ENCODE measurements at places on chromosomes 3 and 15. TPM values are rescaled to one million over a fixed set of nuclear protein-coding genes. Genes with fewer than 3 reads are reported as not detected.

MRAS gene
- total RNA-seq: 56.7 TPM

IL17RB gene
- total RNA-seq: not detected

CHRFAM7A gene
- not detected for total RNA-seq

NEK10 gene
- total RNA-seq: 9.5 TPM

BOC gene
- total RNA-seq: 16.8 TPM

MYO5C gene
- not detected for total RNA-seq

EPHB3 gene
- 3.0 TPM for total RNA-seq

RFTN1 gene
- 77.7 TPM for total RNA-seq

NANOGP8 gene
- total RNA-seq: not detected

PLSCR4 gene
- total RNA-seq: 51.2 TPM

LIPC gene
- total RNA-seq: 0.43 TPM

RHOV gene
- not detected for total RNA-seq

AHSG gene
- total RNA-seq: not detected

UCN2 gene
- 0.25 TPM for total RNA-seq

DNA sequence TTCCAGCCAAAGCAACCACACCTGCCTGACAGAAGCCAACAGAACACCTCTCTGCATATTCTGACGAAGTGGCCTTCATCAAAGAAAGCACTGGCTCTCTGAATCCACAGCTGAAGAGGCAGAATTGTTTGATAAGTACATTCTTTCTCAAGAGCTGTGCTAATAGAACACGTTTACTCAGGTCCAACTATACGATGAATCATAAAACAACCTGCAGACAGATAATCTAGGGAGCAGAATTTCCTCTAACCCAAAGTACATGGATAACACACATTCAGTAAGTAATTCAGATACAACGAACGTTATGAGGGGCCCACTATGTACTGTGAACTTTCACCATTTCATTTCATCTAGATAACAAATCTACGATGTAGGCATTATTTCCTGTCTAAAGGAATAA, 25.4 kb downstream of the ALDH1A2 start:
- no peak for DNase-seq

GRCh38 chr3:25293736-25294135, 134.3 kb upstream of the RARB start:
- no peak for DNase-seq

GRCh38 chr3:59749291-59749690, 699.5 kb upstream of the CFAP20DC start:
- no peak for DNase-seq

DNA sequence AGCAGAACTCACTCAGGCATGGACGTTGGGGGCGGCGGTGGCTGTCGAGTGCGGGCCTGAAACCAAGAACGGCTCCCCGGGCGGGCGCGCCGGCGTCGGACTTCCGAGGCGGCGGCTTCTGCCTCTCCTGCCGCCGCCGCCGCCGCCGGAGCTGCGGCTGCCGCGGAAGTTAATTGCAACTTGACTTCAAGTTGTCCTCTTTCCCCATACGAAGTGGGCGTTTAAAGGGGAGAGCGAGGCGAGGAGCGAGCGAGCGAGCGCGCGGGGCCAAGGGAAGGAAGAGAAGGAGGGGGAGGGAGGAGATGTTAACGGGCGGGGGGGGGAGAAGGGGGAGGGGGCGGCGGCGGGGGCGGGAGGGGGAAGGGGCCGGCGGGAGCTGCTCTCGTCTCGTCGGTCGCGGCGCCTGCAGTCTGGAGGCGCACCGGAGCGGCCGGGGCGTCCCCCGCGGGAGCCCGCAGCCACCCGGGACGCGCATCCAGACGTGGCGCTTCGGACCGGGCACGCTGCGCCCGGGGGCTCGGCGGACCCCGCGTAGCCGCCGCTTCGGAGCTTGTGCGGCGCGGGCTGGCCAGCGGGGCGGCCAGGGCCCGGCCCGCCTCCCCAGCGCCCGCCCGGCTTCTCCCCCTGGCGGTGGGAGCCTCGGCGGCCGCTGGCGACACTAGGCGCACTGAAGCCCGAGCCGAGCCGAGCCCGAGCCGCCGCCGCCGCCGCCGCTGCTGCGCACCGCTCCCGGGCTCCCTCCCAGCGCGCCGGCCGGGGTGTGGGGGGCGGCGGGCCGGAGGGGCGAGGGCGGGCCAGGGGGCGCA, 19.7 kb upstream of the SATB1 start:
- DNase-seq: peak; percentile 88

GRCh38 chr3:187288131-187288854, 3.2 kb downstream of the MASP1 start:
- peak; percentile 49 for DNase-seq

- peak; percentile 64 for DNase-seq
Measured at GRCh38 chr15:40330368-40330836, 6.9 kb downstream of the INAFM2 start.

GRCh38 chr15:81398910-81399551, 25.0 kb upstream of the TMC3 start:
- peak; percentile 58 for DNase-seq

DNA sequence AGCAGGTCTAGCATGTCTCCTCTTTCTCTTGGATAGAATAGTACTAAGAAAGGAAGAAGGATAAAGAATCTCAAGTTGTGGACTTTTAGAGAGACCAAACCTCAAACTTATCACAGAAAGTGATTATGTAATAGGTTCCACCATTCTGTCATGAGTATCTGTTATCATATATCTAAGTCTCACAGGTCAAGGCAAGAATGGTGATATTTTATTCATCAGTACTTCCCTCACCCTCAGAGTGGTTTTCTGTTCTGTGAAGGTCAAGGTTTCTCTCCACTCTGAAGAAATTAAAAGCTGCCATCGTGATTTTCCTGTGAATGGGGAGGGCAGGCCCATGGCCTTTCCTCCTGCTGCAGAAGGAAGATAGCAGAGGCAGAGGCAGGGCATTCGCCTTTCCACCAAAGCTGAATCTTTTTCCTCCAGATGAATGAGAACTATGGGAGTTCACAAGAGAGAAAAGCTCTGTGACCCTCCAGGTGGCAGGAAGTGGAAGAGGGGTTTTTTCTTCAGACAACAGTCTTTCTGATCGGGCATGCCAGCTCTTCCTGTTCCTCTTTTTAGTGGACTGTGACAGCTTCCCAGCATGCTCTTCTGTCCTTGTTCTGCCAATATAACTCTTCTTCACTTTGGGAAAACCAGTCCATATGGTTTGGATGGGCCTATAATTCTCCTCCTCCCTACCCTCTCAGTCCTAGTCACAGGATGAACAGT, 37.1 kb upstream of the CCK start:
- DNase-seq: no peak

DNA sequence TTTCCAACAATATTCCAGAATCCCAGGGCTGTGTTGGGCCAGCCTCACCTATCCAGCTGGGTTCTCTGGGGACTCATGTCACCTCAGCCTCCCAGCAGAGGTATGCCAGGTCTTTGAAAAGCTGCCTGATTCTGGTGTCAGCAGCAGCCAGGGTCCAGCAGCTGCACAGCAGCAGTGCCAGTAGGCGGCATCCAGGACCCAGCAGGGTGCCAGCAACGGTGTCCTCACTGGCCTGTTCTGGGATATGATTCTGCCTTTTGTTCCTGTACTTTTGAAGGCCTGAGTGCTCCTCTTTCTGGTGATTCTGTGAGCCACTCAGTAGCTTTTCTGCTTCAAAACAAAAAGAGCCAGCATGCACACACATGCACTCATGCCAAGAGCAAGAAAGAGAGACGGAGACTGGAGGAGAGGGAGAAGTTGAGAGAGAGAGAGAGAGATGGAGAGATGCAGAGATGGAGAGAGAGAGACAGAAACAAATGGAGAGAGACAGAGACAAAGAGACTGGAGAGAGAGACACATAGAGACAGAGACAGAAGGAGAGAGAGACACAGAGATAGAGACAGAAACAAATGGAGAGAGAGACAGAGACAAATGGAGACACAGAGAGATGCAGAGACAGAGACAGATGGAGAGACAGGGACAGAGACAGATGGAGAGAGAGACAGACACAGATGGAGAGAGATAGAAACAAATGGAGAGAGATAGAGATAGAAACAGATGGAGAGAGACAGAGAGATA, 205.7 kb downstream of the UACA start:
- no peak for DNase-seq

GRCh38 chr15:49904296-49904695, 214.7 kb downstream of the ATP8B4 start:
- peak; percentile 64 for DNase-seq

DNA sequence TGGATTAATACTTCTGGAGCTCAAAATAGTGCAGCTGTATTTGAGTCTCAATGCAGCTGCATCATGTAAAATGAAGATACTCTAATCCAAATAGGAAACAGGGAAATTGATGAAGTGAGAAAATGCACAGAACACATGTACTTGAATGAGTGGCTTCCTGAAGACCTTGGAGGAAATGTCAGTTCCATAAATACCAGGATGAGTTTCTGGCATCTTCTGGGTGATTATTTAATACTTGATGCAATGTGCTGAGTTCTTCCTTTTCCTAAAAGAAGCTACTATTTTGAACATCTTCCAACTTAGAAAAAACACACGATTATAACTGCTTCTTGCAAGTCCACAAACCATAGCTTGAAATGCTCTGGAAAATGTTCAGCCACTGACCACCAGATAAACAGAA, 162.8 kb downstream of the SLC9A9 start:
- DNase-seq: no peak

GRCh38 chr3:55826731-55827496, 339.8 kb upstream of the WNT5A start:
- DNase-seq: peak; percentile 35

GRCh38 chr15:74543583-74543982, 2.6 kb downstream of the ARID3B start:
- no peak for DNase-seq

DNA sequence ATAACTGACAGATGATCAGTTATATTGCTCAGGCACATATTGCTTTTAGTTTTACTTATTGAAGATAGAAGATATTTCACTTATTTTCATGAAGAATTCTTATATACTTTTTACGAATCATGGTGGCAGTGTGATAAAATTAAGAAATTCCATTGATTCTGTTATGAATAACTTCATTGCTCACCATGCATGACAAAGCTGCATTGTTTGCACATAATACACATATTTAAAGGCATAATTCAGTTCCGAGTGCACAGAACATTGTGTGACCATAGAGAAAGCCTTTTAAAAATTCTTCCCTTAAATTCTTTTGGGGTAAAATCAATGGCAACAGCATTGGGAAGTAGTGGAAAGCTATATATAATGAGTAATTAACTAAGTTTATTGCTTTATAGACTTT, 82.5 kb upstream of the NAALADL2 start:
- DNase-seq: no peak

DNA sequence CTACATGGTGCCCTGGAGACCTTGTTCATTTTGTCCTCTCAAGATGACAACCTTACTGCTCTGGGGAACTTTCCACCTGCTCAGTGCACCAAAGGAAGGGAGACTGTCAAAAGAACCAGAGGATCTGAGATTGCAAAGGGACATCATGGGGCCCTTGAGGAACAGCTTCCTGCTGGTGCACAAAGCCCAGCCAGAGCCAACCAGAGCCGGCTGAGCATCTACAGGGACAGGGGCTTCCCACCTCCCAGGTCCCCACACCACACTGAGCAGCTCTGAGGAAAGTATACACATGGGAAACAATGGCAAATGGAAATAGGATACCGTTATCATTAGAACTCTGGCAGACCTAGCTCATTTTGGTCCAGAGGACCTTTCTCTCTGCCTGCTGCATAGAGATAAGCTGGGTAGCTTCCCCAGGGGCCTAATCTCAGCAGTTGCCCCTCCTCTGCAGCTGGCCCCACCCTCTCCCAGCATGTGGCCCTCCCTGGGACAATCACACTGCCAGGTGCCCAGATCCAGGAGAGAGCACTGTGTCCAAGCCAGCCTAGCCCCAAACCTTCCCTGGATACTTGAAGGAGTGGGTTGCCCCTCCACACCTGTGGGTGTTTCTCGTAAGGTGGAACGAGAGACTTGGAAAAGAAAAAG, 123.4 kb upstream of the PRR20G start:
- DNase-seq: no peak

DNA sequence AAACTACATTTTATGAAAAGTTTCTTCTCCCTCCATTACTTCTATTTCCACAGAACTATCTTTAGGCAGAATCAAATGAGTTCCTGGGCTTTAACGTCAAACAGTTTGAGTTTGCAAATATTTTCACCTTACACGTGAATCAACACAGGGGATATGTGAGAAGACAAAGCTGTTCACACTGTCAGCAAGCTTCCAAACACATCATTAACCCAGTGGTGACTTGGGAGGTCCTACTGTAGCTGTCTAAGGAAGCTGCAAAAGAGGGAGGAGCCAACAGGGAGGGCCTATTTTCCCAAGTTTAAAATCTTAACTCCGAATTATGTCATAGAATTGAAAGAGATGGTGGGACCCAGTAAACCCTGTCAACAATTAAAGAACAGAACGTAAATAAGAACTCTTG, 337.8 kb upstream of the DNAJC19 start:
- DNase-seq: no peak

- DNase-seq: no peak
Measured at GRCh38 chr3:13501521-13501920, 21.4 kb downstream of the HDAC11 start.

DNA sequence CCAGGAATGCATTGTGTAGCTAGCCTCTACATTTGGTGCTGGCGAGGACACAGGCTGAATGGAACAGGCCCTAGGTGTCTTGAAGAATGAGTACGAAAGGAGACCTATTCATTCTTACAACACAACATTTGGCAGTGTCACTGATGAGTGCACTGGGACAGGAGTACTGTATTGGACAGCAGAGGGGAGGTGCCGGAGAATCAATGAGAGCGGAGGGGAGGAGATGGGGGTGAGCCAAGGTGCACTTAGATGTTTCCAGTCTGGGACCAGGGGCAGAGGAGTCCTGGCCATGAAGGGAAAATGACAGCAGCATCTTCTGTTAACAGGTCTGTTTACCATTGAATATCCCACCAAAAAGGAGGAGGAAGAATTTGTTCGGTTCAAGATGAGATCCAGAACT, 53.2 kb downstream of the C3orf20 start:
- no peak for DNase-seq

DNA sequence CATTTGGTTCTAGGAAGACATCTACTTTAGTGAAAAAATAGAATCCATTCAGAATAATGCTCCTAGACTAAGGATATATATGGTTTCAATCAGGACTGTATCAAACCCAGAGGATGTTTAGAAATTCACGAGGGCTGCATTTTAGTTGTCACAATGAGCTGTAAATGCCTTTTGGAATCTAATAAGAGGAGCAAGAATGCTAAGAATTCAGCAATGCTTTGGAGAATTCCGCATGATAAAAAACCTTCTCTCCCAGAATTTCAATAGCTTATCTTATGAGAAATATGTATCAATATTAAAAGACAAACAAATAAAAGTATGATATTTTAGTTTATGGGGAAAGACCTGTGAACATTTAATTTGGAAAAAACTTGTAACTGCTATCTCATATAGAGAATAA, 885.1 kb downstream of the ZPLD1 start:
- DNase-seq: no peak

DNA sequence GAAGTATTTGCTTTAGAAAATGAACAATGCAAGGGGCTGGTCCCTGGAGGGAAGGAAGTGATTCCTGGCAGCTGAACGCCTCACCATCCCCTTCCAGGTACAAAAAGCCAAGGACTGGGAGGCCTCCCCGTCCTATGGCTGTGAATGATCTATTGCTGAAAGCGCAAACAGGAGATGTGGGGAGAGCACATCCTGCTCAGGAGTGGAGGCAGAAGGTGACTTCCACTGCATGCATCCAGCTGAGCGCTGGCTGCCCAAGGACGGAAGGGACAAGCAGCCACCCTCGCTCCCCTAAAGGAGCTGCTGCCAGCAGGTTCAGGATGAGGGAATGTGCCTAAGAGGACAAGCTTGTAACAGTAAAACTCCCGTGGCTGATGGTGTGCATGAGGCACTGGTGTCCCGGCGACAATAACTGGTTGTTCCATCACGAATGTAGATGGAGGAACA, 41.4 kb downstream of the ABTB1 start:
- no peak for DNase-seq

GRCh38 chr3:132871956-132872355, 149.7 kb upstream of the NPHP3 start:
- no peak for DNase-seq

GRCh38 chr15:95325763-95326404, 1004.6 kb upstream of the NR2F2 start:
- DNase-seq: no peak
